Thyroid gland (tissue), 4 donors: ENCODE measurements at places on chromosomes 2 and 18. TPM values are rescaled to one million over a fixed set of nuclear protein-coding genes. Genes with fewer than 3 reads are reported as not detected.
A peak's percentile ranks its signal among the peaks of the same experiment; 100 is the strongest.

Gene SF3B6
- 94.5 TPM for total RNA-seq

DNA sequence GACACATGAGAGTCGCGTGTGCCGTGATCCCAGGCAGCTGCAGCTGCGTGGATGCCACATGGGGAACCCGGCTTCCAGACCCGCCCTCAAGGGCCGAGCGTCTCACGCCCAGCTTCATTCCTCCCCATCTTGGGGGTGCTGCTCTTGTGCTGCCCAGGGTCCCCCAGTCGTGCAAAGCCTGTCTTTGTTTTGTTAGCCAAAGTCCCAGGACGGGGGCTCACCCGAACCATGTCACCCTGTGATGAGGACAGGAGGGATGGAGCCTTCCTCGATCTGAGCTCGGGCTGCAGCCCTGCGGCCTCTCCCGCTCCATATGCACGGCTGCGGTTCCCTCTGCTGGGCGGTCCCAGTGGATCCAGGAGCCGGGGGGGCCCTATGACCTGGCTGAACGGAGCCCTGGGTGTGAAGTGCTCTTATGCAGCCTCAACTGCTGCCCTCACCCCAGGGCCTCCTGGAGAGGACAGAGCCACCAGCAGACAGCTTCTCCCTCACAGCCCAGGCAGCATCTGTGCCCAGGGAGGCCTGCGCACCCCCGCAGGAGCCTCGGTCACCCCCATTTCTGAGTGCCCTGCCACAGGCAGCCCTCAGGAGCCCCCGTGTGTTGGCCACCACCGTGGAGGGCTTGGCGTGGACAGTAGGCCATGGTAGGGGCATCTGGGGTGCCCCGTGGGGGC lies 99.0 kb upstream of the CTDP1 start:
- no peak overlapping the region for H3K27ac ChIP-seq
- H3K27me3 ChIP-seq = no peaks in the 10 kb centered on the region
- peaks cover 26% of the 10 kb centered on the region for H3K4me1 ChIP-seq
- H3K36me3 ChIP-seq = no peaks in the 10 kb centered on the region

DNA sequence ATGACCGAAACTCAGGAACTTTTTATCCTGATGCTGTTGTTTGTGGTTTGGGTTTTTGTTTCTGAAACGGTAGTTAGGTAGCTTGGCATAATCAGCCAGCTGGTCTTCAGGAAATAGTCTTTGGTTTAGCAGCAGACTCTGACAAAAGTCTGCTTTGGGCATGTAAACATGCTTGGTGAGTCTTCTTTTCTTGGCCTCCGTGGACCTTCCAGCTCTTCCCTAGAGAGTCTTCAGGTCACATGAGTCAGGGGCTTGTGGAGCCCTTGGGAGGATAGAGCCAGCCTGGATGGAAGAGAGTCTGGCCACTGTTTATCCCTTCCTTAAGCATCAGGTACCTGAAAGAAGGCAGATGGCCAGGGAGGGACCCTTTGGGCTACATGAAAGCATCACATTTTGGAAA lies 154.5 kb downstream of the MGAT5 start:
- no peak overlapping the region for H3K4me3 ChIP-seq
- DNase-seq = no peak
- peaks cover 18% of the 10 kb centered on the region for H3K4me1 ChIP-seq
- H3K27me3 ChIP-seq = no peaks in the 10 kb centered on the region
- H3K27ac ChIP-seq = no peak overlapping the region

- H3K27me3 ChIP-seq = no peaks in the 10 kb centered on the region
- peaks cover 8% of the 10 kb centered on the region for H3K4me1 ChIP-seq
- no peak overlapping the region for H3K27ac ChIP-seq
- no peaks in the 10 kb centered on the region for H3K36me3 ChIP-seq
These were observed 94.0 kb upstream of the SOX11 start for GRCh38 chr2:5598156-5598555.

GRCh38 chr18:7941533-7941932 lies 374.4 kb downstream of the PTPRM start:
- no peak overlapping the region for H3K4me3 ChIP-seq
- no peaks in the 10 kb centered on the region for H3K27me3 ChIP-seq
- peak overlapping the region; percentile 25 for H3K27ac ChIP-seq
- peaks cover 24% of the 10 kb centered on the region for H3K4me1 ChIP-seq
- no peaks in the 10 kb centered on the region for H3K36me3 ChIP-seq

- H3K4me1 ChIP-seq = peaks cover 29% of the 10 kb centered on the region
- H3K4me3 ChIP-seq = peak overlapping the region; percentile 71
- no peaks in the 10 kb centered on the region for H3K27me3 ChIP-seq
These were observed 1.0 kb downstream of the PSTPIP2 start for GRCh38 chr18:46070815-46071652.

Gene ASB18
- total RNA-seq = not detected

GRCh38 chr2:150729495-150729955 lies 242.1 kb upstream of the RND3 start:
- H3K4me1 ChIP-seq = no peaks in the 10 kb centered on the region
- no peak for DNase-seq
- H3K27ac ChIP-seq = no peak overlapping the region
- no peak overlapping the region for H3K4me3 ChIP-seq
- H3K36me3 ChIP-seq = no peaks in the 10 kb centered on the region

Gene ACTG2
- total RNA-seq = 1.5 TPM

- H3K27ac ChIP-seq = no peak overlapping the region
- H3K4me3 ChIP-seq = no peak overlapping the region
- no peak for DNase-seq
- no peaks in the 10 kb centered on the region for H3K36me3 ChIP-seq
- H3K27me3 ChIP-seq = no peaks in the 10 kb centered on the region
- no peaks in the 10 kb centered on the region for H3K4me1 ChIP-seq
These were observed 116.4 kb downstream of the CHN1 start for GRCh38 chr2:174888646-174889271.

- peaks cover 22% of the 10 kb centered on the region for H3K36me3 ChIP-seq
- no peak overlapping the region for H3K4me3 ChIP-seq
- H3K4me1 ChIP-seq = peaks cover 26% of the 10 kb centered on the region
These were observed 79.4 kb downstream of the XRCC5 start for GRCh38 chr2:216188559-216188850.

Gene SEPTIN10
- 69.2 TPM for total RNA-seq

DNA sequence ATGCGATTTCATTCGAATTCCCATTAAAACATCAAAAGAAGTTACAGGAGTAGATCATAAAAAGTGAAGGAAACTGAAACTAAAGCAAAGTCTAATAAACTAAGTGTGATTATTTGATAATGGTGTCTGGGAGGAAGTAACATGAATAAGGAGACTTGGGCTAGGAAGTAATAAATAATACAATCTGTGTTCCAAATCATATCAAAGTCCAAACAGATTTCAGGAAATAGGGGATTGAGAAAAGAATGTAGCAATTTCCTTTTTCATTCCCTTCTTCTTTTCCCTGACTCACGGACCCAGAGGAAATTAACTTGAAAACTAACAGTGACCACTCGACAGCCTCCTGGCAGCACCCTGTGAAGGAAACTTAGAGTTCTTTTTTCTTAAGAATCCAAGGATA lies 758.4 kb upstream of the GCFC2 start:
- no peak overlapping the region for H3K4me3 ChIP-seq
- H3K27ac ChIP-seq = no peak overlapping the region
- no peaks in the 10 kb centered on the region for H3K27me3 ChIP-seq
- DNase-seq = no peak
- H3K4me1 ChIP-seq = no peaks in the 10 kb centered on the region

DNA sequence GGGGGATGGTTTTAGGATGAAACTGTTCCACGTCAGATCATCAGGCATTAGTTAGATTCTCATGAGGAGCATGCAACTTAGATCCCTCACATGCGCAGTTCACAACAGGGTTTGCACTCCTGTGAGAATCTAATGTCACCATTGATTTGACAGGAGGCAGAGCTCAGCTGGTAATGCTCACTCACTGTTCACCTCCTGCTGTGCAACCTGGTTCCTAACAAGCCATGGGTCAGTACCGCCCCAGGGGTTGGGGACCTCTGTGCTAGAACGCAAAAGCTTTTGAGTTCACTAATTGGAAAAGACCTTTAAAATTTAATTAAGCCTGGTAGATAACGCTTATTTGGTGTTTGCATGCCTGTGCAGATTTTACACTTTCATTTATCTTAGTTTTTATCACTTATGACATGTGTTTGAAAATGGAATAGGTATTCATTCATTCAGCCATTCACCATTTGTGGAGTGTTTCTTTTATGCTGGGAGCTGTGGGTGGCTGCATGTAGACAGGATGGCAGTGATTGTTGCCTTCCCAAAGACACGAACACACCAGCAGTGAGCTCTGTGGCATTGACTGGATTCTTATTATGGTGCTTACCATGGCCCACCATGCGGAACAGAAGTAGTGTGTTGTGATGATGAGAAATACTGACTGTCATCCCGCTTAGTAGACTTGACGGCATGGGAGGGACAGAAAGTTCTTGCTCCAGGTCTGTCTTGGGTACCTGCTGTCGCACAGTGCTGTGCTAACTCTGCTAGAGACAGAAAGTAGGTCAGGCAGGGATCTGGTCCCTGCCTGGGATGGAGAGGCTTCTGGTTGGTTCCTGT lies 6.4 kb downstream of the RAB31 start:
- no peaks in the 10 kb centered on the region for H3K27me3 ChIP-seq
- H3K4me1 ChIP-seq = peaks cover 39% of the 10 kb centered on the region
- no peak overlapping the region for H3K27ac ChIP-seq
- no peak for DNase-seq
- no peaks in the 10 kb centered on the region for H3K36me3 ChIP-seq
- H3K4me3 ChIP-seq = no peak overlapping the region

DNA sequence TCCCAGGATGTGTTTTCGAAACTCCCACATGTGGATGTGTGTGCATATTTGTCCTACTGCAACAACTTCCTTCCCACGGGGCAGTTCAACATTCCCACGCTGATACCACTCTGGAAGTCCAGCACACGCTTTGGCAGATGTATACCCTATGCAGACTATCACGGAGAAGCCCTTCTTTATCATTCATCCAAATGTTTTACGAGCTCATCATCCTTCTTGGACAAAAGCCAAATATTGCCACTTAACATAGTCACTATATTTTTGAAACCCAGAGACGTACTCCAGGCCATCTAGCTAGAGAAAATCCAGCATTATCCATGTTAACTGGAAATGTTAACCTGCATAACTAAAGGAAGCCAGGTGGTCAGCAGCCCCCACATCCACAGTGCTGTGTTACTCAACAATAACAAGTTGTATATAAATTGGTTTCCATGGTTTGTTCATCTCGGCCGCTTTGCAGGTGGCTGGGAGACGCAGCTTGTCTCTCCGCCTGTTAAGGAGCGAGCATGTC lies 131.5 kb downstream of the ZNF532 start:
- H3K4me3 ChIP-seq = no peak overlapping the region
- H3K4me1 ChIP-seq = peaks cover 4% of the 10 kb centered on the region
- no peaks in the 10 kb centered on the region for H3K27me3 ChIP-seq
- H3K27ac ChIP-seq = no peak overlapping the region

GRCh38 chr2:127103243-127104165 lies 3.5 kb downstream of the BIN1 start:
- no peaks in the 10 kb centered on the region for H3K36me3 ChIP-seq
- no peaks in the 10 kb centered on the region for H3K27me3 ChIP-seq
- H3K4me1 ChIP-seq = peaks cover 3% of the 10 kb centered on the region

GRCh38 chr18:50632895-50633515 lies 73.1 kb downstream of the MAPK4 start:
- no peak for DNase-seq
- H3K36me3 ChIP-seq = no peaks in the 10 kb centered on the region
- no peaks in the 10 kb centered on the region for H3K27me3 ChIP-seq
- H3K4me1 ChIP-seq = peaks cover 3% of the 10 kb centered on the region
- H3K4me3 ChIP-seq = no peak overlapping the region

DNA sequence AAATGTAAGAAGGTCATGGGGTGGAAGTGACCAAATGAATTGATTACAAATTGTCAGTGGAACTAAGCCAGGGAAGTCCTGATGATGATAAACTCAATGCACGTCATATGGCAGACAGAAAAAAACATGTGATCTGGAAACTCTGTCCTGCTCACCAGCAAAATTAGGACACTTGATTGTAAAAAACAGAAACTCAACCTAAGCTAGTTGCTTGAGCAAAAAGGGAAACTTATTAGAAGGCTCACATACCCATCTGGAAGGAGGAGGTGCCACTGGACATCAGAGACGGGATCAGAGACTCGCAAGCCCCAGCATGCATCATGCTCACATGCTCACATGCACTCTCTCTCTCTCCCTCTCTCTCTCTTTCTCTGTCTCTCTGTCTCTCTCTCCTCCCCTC lies 96.8 kb downstream of the SP3 start:
- no peak overlapping the region for H3K4me3 ChIP-seq
- no peak for DNase-seq
- peaks cover 13% of the 10 kb centered on the region for H3K4me1 ChIP-seq
- H3K36me3 ChIP-seq = no peaks in the 10 kb centered on the region
- H3K27me3 ChIP-seq = no peaks in the 10 kb centered on the region
- no peak overlapping the region for H3K27ac ChIP-seq

DNA sequence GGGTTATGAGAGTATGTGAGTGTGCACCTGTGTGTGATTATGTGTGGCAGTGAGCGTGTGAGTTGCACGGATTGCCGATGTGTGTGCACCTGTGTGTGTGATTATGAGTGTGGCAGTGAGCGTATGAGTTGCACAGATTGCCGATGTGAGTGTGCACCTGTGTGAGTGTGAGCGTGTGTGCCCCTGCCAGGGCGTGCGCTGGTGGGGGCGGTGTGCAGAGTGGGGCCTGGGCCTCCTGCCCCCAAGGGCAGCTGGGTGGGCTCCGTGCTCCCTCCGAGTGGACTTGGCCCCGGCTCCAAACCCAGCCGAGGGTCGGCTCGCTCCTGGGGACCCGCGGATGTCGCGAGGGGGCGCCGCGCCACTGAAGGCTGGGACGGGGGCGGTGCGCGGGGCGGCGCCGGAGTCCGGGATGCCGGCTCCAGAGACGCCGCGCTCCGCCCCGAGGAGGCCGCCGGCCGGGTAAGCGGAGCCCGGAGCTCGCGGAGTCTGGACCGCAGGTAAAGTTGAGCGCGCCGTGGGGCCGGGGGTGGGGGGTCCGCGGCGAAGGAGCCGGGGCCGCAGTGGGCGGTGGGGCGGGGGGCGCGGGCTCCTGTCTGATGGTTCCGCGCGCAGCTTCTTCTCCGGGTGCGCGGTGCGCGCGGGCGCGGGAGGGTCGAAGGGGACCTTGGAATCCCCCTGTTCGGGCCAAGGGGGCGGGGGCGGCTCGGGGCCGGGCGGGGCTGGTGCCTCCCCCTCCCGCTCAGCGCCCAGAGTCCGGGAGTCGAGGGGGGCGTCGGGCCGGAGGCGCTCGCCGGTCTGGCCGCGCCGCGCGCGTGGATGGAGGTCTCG lies at the start of gene KCNG2:
KCNG2 (plus strand) TSS at position 421 of the 828 bp plus-strand sequence. CDS start 65,730 bp downstream, outside the sequence.
- peaks cover 16% of the 10 kb centered on the region for H3K4me1 ChIP-seq
- no peaks in the 10 kb centered on the region for H3K36me3 ChIP-seq
- peaks cover 19% of the 10 kb centered on the region for H3K27me3 ChIP-seq
- no peak within 1 kb of the TSS for H3K27ac ChIP-seq
- H3K4me3 ChIP-seq = no peak within 1 kb of the TSS
- peak; percentile 32 for DNase-seq

DNA sequence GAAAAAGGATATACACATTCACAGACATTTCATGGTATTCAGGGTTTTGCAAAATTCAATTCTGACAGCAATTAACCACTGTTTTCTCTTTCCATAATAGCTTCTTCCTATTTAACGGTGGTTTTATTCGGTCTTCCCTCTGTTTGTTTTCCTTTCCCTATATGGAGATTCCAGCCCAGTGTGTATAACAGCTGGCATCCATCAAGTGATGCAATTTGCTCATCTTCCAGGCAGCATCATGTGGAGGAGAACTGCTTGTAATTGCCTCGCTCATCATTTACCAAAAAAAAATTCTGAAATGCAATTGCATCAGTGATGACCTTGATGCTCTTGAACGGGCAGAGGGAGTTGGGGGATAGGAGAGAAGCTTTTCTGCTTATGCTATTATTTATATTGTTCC lies 165.9 kb upstream of the PGAP1 start:
- no peak for DNase-seq
- H3K36me3 ChIP-seq = no peaks in the 10 kb centered on the region
- H3K27ac ChIP-seq = no peak overlapping the region
- H3K4me1 ChIP-seq = peaks cover 7% of the 10 kb centered on the region
